ENCODE measurements at places on chromosomes 6 and 20.

GRCh38 chr6:27630727-27631608 is 158.1 kb upstream of the ZNF184 start:
- no peak for DNase-seq

DNA sequence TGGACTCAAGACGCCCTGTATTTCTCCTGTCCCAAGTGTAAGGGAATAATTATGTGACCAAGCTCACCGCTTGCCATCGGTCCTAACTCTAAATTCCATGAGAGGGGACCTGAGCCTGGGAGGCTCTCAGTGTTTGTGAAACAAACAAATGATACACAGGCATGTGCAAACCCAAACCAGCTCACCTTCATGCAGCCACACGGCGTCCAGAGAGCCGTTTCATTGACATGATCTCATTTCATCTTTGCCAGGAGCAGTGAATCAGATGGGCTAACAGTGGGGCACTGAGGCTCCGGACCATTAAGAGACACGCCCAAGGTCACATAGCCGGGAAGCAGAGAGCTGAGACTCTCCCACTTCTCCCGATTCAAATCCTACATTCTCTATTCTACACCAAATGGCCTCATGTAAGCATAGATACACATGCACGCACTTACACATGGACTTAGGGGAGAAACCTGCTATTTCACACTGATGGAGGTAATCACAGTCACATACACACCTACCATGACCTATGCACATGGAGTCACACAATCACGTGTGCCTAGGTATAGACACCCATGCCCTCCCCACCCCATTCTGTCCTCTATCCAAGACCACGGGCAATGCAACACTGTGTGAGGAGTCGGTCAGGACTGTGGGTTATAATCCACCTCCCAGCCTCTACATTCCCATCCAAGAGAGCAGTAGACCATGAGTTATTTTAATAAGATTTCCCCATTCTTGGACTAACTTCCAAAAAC is 1.1 kb downstream of the BNIP5 start:
- no peak for DNase-seq

GRCh38 chr6:107056796-107057195 is 28.8 kb downstream of the MTRES1 start:
- DNase-seq: no peak

DNA sequence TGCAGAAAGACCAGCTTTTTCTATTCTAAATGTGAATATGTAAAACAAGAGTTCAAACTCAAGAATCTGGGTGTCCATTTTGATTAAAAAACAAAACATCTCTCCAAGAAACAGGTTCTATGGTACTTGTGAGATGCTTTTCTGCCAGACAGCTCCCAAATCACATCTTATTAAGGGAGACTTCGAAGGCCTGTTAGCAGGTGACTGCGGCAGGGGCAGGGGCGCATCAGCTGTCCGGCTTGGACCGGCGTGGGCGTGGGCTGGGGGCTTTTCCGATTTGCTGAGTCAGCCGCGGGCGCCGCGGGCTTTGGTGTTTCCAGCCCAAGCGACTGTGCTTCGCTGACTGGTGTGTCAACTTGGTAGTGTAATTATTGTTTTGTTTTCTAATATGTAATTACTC is 32.6 kb downstream of the TFAP2A start:
- DNase-seq: no peak

- no peak for DNase-seq
Observed at GRCh38 chr6:82179415-82179814, 68.1 kb downstream of the IBTK start.

- no peak for DNase-seq
Observed at GRCh38 chr6:1445650-1446330, 56.4 kb downstream of the FOXF2 start.

- no peak for DNase-seq
Observed at GRCh38 chr20:25310921-25311728, 63.2 kb downstream of the PYGB start.

DNA sequence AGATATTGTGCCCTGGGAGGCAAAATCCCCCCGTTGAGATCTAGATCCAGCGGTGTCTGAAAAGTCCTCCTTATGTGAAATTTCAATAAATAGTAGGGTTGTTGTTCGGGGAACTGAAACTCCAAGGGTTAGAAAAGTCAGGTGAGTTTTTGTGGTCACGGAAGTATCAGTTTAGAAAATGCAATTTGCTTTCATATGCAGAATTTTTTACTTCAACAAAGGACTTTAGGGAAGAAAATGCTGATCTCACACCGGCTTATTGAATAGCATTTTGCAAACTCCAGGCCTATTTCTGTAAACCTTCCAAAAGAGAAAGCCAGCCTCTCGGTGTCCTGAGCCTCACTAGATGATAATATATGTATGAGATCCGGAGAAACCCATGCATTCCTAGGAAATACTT is 254.7 kb downstream of the TSHZ2 start:
- DNase-seq: no peak

DNA sequence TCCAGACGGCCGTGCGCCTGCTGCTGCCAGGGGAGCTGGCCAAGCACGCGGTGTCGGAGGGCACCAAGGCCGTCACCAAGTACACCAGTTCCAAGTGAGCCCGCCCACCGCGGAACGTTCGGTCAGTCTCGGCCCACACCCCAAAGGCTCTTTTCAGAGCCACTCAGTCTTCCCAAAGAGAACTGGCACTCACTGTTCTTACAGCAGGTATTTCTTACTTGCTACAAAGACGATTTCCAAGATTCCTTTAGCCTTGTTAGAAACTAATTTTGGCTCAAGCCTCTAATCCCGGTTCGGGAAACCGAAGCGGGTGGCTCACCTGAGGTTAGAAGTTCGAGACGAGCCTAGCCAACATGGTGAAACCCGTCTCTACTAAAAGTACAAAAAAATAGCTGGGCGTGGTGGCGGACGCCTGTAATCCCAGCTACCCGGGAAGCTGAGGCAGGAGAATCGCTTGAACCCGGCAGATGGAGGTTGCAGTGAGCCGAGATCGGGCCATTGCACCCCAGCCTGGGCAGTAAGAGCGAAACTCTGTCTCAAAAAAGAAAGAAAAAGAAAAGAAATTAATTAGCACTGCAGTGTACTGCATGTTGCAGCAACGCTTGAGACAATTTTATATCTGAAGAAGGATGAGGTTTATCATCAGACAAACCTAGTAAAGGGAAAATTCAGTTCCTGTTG is 73.1 kb downstream of the OR2B2 start:
- peak; percentile 62 for DNase-seq

DNA sequence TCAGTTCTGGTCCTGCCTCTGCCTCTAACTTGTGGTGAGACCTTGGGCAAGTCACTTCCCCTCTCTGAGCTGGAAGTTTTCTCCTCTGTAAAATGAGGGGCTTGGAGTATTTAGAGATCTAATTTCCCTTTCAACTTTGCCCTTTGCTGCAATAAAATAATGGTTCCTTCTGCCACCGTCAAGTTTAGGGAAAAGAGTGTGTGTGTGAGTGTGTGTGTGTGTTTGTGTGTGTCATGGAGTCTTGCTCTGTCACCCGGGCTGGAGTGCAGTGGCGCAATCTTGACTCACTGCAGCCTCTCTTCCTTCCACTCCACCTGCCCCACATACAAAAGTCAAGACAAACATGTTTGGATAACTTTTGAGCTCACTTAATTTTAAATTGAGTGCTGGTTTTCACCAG is 39.2 kb upstream of the PIM1 start:
- DNase-seq: no peak

GRCh38 chr6:14863902-14864850 is 381.7 kb upstream of the JARID2 start:
- DNase-seq: no peak

DNA sequence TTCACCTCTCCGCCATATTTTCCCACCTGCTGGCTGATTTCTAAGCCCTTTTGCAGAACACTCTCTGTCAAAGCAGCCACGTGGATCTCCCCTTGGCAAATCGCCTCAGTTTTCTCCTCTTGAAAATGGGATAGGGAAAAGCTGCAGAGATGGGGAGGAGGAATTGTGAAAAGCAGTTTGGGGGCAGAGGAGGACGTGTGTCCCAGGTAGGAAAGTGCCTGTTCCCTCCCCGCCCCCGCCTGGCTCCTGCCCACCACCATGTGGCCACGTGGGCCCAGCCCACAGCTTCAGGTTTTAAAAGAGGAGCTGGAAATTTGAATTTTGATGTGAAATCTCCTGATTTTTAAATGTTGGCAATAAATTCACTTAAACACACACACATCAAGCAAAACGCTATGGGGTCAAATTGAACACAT is 3.6 kb upstream of the CEBPB start:
- DNase-seq: no peak

DNA sequence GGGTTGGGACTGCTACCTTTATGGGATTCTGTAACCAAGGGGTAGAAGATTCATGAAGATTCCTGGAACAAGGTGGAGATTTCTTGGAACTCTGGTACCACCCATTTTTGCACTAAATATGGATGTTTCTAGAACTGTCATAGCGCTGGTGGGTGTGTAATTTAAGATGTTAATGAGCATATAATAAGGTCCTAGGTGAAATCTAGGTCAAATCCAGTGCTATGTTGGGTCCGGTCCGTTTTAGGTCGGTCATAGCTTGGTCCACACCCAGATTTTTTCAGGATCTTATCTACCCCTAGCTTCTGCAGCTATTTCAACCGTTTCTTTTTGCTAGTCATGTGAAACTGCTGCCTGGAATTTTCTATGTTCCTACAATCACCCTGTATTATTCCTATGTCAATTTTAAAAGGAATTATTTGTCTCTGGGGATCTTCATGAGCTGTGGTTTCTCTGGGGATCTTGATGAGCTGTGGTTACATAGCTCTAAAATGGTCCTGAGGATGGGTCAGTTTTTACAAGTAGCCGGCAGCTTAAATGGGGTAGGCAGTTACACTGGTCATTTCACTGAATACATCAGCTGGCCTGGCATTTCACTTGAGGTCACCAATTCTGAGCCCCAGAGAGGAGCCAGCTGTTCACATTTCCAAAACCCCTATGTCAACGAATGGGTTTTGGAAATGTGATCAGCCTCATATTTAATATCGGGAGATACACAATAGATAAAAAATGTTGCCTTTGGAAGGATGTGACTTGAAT is 652.3 kb upstream of the FLRT3 start:
- no peak for DNase-seq

DNA sequence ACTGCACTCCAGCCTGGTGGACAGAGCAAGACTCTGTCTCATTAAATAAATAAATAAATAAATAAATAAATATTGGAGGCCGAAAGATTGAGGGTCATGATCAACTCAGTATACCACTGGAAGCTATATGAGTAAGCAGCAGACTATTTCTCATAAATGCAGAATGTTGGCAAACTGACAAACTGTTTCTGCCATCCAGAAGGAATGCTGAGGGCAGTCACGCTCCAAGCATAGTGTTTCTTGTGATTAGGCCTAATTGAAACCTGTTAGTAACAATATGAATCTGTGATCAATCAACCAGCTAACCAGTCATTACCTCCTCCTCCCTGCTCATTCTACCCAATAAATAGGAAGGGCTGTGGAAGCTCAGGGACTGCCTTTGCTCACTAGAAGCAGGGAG is 15.2 kb upstream of the KCNK15 start:
- no peak for DNase-seq

DNA sequence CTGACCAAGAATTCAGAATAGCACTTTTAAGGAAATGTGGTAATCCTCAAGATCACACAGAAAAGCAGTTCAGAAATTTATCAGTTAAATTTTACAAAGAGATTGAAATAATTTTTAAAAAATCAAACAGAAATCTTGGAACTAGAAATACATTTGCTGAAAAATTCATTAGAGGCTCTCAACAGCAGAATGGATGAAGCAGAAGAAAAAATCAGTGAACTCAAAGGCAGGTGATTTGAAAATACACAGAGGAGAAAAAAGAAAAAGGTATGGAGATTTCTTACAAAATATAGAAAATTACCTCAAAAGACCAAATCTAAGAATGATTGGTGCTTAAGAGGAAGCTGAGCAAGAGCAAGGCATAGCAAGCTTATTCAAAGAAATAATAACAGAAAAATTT is 11.5 kb downstream of the NQO2 start:
- no peak for DNase-seq

DNA sequence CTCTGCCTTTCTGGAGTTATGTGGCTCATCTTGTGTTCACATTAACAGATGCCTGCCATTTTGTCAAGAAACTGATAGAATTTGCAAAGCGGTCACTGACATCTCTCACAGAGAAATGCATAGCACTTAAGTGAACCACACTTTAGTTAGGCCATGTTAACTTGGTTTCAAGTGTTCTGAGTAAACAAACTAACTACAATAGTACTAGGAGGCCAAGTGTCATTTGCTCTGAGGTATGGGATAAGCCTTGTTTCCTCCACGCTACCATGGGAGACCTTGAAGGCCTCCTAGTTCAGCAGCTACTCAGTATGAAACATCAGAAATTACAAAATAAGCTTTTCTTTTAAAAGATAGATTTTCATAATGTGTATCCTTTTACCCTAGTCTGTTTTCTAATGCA is 143.5 kb upstream of the MARCKS start:
- DNase-seq: no peak

- no peak for DNase-seq
Observed at GRCh38 chr6:143696664-143697000, 18.9 kb downstream of the PHACTR2 start.

DNA sequence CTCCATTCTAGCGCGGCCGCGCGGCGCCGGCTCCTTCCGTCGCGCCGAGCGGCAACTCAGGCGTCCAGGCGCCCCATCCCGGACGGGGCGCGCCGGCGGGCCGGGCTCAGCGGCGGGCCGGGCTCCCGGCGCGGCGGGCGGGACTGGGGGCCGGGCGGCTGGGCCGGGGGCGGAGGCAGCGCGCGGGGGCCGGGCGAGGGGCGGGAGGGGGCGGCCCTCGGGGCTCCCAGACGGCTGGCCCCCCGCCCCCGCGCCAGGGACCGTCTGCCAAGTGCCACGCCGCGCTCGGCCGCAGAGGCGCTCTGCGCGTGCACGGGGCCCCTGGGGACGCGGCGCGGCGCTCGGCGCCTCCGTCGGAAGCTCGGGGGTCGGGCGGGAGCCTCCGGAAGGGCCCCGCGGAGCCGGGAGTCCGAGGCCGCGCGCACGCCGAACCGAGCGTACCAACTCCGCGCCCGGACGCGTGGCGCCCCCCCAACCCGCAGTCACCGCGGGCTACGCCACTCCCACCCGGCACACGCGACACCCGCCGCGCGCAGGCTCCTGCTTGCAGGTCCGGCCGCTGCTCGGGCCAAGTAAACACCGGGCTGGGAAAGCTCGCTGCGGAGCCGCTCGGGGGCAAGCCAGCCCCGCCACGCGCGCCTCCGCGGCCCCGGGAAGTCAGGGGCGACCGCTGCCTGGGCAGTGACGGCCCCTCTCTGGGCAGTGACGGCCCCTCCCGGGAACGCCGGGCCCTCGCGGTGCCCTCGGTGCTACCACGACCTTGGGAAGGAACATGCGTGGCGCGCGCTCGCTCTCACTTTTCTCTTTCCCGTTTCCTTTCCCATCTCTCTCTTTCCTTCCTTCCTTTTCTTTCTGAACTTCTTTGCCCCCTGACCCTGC is at the start of gene PREX1:
Gene PREX1, minus strand, starts transcription at position 145 of the 879 bp plus-strand sequence. Its CDS starts 139 bp downstream, at position 6.
- DNase-seq: peak; percentile 68

DNA sequence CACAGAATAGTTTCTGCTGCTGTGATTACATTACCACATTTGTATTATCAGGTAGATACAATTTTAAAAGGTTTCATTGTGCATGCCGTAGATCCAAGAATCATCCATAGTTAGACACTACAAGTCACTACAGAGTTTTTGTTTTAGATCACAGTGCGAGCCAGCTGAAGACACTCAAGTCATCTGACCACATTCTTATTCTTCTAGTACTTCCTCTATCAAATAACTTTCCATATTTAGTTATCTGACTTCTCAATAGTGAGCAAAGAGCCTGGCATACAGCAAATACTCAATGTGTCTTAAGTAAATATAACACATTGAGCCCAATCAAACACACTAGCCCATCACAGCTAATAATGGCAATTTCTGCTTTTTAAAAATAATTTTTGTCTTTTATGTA is 195.4 kb downstream of the ASCC3 start:
- no peak for DNase-seq

GRCh38 chr6:45222380-45222779 is 105.8 kb upstream of the RUNX2 start:
- DNase-seq: no peak

Data from T-helper 1 cell (primary cell).